ENCODE measurements at places on chromosomes 1 and 21.

- DNase-seq: no peak
These were observed 791 bp upstream of the CFAP298 start for GRCh38 chr21:32612999-32613337.

- no peak for DNase-seq
These were observed at the start of gene B4GALT2 for GRCh38 chr1:43978551-43979260. TSS of gene B4GALT2 (plus strand) at chr1:43979210. CDS start at chr1:43981161, 1,951 bp downstream.

DNA sequence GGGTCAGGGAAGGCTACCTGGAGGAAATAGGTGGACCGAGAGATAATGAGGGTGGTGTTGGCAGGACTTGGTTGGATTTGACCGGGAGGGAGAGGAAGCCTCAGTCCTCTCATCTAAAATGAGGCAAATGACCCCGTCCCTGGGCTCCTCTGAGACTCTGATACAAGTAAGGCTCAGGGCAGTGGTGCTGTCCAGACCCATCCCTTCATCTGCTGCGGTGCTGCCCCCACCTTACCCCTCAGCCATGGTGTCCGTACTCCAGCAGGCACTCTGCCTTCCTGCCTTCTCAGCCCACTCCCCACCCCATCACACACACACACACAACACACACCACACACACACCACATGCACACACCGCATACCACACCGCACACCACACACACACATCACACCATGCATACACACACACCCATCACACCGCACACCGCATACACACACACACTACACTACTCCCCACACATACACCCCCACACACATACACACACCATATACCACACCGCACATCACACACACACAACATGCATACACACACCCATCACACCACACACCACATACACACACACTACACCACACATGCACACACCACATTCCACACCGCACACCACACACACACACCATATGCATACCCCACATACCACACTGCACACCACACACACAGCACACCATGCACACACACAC, 29.4 kb upstream of the SLC26A9 start:
- no peak for DNase-seq

DNA sequence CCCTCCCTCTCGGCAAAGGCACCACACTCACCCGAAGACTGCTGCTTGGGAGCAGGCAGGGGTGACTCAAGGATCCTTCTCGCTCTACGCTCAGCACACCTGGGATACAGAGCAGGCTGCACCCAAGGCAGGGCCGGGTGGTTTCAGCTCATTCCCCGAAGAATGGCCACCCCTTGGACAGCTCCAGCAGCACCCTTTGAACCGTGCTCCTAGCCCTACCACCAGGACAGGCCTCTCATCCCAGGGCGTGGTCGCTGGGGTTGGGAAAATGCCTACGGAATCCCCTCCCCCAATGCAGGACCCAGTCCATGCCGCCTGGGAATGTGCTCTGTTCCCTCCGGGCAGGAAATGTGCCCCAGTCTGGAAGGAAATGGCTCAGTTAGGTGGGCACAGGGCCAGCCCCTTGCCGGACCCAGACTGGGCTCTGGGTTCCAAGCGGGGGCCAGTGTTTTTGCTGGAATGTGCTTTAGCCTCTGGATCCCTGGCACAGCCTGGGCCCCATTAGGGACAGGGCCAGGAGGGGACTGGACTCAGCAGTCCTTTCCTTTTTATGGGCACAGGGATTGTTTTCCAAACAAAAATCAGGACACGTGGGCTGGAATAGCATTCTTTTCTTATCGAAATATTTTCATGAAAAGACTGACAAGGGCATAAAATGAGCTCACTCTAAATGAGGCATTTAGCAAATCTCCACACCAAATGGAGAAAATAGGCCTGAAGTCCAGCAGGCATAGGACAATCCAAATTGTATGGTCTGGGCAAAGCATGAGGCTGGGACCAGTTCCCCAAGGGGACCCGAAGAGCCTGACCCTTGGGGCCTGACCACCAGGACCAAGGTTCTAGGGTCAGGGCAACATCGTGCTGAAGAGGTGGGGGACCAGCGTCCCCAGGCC, 7.3 kb downstream of the TMEM82 start:
- no peak for DNase-seq

GRCh38 chr1:81706650-81707435, 93.9 kb upstream of the ADGRL2 start:
- no peak for DNase-seq

GRCh38 chr1:158391099-158391498, 8.2 kb downstream of the OR10T2 start:
- DNase-seq: no peak

GRCh38 chr1:115227346-115228082, 110.5 kb downstream of the NGF start:
- DNase-seq: no peak

GRCh38 chr1:77671836-77672235, 10.6 kb downstream of the ZZZ3 start:
- no peak for DNase-seq

GRCh38 chr1:176885341-176885740, 279.2 kb downstream of the ASTN1 start:
- no peak for DNase-seq

GRCh38 chr1:36150296-36151133, 1.2 kb upstream of the TRAPPC3 start:
- DNase-seq: no peak
